H9 (cell line): ENCODE measurements at places on chromosomes 5 and 9.
A peak's percentile ranks its signal among the peaks of the same experiment; 100 is the strongest.

- no peak for DNase-seq
Observed at GRCh38 chr5:53239301-53239990, 129.9 kb upstream of the MOCS2 start.

- no peak for DNase-seq
Observed at GRCh38 chr5:61245486-61245885, 83.2 kb upstream of the SMIM15 start.

GRCh38 chr9:97740848-97741821, 44.0 kb upstream of the XPA start:
- peak; percentile 92 for DNase-seq

DNA sequence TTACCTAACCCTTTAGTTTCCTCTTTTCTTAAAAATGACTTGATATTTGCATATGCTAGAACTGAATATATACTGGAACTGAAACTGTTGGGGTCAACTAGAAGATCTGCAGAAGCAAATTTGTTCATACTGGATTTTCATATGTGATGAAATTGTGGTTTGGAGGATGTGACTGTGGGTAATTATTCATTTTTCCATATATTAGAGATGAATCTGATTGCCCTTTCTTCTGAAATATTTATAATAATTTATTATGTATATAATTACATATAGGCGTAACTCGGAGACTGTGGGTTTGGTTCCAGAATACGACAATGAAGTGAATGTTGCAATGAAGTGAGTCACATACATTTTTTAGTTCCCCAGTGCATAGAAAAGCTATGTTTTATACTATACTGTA, 149.1 kb downstream of the ATP10B start:
- DNase-seq: no peak

DNA sequence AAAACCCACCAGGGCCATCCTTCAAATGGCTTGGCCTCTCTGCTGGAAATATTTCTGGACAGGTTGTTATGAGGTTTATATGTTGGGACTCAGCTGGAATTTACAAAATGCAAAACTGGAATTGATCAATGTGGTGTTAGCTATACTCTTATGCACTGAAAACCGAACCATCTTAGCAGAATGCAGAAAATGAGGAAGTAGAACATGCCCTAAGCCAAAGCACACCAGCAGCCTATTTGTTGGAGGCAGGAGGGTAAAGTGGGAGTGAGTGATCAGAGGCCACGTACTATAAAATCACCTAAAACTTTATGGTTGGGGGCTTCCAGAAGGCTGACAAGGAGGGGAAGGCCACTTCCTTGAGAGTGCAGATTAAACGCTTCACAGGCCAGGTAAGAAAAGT, 63.6 kb upstream of the C5orf63 start:
- DNase-seq: no peak

DNA sequence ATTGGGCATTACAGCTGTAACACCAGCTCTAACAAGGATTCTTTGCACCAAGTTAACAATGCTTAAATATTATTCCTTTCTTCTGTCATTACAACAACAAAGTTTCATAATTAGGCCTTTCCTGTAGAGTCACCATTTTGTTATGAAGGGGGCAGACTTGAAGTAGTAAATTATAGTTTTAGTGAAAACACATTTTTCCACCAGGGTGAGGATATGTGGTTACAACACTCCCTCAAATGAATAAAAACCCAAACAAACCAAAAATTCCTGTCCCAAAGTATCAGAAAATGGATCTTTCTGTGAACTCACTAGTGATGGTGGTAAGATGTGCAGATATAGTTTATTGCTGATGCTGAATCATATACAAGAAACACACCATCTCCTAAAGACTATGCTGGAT, 250.5 kb upstream of the TUT7 start:
- no peak for DNase-seq

DNA sequence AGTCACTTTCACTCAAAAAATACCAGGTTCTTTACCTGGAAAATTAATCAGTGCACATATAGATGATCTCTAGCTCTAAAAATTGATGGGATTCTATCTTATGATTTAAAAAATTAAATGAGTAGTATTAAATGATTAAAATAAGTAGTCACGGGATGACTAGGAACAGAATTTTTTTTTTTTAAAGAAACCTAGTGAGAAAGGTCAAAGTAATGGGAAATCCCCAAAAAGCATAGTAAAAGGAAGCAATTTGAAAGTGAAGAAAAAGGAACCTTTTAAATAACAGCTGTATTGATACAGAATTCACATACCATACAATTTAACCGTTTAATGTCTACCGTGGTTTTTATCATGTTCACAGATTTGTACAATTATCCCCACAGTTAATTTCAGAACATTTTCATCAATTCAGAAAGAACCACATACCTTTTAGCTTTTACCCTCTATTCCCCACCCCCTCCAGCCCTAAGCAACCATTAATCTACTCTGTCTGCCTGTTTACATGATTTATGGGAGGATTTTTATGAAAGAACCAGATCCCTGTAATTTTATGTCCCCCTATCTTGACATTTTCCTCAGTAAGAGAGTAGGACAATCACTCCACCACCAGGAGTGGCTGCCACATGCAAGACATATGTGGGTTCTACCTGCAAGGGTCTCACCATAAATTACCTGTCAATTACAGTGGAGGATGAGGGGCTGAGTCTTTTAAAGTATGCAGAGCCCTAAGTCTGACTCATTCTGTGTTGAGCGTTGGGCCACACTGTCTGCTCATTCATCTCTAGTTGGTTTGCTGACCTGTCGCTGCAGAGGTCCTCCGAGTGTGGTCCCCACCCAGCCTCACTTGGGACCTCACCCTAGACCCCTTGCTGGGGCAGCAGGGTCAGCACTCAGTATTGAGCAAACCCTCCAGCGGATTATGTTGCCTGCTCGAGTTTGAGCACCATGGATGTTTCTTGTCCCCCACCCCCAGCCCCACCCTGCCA, 16.0 kb downstream of the ANKRD33B start:
- DNase-seq: no peak

DNA sequence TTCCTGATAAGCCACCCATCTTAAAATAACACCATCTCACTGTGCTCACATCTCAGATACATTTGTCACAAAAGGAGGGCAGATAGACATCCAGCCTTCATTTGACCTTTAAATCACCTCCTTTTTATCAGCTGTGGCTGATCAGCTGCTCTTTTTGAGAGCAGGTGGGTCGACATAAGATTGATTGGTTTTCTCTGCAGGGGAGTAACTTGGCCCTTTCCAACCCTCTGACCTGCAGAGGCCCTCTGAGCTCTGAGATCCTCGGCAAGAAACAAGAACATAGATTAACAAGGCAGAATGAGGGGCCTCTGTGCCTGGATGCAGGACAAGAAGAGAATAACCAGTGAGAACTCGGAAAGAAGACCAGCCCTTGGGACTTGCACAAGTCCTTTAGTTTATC, 33.5 kb upstream of the GLRA1 start:
- no peak for DNase-seq

DNA sequence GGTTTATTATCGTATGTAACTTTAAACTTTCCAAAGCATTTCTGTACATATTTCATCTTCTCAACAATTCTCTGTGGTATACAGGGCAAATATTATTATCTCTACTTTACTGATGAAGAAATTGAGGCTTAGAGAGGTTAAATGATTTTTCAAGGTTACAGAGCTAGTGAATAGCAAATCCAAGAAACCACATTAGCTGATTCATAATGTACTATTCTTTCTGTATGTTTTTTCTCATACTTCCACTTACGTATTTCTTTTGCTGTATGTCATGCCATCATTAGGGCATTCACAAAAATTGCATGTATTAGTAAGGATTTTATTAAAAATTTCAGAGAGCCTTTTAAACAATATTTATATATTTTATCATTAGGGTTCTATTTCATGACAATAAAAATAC, 372.4 kb upstream of the DMAC1 start:
- no peak for DNase-seq

- no peak for DNase-seq
Observed at GRCh38 chr5:73318308-73318719, 130.3 kb downstream of the FOXD1 start.

- DNase-seq: no peak
Observed at GRCh38 chr9:715743-716400, 125.6 kb upstream of the DMRT1 start.

- no peak for DNase-seq
Observed at GRCh38 chr5:121158451-121158850, 693.2 kb upstream of the FTMT start.

DNA sequence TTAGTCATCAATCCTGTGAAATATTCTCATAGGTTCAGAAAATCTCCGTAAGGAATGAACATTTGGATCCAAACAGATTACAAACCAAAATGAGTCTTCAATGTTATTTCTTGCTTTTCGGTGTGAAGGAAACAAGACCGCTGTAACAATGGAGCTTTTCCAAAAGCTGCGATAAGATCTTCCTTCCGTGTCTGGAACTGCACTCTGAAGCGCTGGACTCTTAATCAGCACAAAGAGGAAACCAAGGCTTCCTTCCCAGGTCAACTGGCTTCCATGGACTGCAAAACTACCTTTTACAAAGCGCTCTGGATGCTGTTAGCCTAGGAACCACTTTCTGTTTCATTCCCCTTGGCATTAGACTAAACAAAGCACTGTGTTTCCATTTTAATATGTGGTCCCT, 137.9 kb upstream of the BASP1 start:
- DNase-seq: no peak

GRCh38 chr9:137490532-137491186, 31.5 kb upstream of the NSMF start:
- no peak for DNase-seq

DNA sequence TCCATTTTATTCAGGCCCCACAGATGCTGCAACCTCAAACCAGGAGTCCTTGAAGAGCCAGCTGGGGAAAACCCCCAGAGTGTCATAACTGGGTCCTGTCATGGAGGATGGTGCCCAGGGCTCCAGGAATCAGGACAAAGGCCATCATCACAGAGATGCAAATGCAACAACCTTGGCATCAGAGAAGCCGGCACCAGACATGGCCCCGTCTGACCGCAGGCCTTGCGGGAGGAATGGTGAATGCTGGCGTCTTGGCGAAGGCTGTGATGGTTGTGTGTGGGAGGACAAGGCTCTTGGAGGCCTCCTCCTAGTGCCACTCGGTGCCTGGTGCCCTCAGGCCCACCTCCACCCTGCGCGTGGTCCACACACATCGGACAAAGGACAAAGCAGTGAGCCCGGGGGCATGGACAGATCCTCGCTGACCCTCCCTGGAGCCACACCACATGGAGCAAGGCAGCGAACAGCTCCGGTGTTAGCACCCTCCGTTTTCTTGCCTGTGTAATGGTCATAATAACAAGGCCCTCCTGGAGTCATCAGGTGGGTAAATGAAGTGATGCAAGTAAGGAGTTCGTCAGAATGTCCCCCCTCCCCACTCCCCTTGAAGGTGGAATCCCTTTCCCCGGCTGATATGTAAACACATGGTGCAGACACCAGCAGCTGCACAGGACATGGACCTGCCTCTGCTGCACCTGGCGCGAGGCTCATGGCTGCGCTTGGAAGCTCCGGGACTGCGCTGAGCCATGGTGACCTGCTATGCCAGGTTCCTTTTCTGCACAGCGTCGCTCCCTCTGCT, 380.7 kb downstream of the IRX2 start:
- DNase-seq: no peak

DNA sequence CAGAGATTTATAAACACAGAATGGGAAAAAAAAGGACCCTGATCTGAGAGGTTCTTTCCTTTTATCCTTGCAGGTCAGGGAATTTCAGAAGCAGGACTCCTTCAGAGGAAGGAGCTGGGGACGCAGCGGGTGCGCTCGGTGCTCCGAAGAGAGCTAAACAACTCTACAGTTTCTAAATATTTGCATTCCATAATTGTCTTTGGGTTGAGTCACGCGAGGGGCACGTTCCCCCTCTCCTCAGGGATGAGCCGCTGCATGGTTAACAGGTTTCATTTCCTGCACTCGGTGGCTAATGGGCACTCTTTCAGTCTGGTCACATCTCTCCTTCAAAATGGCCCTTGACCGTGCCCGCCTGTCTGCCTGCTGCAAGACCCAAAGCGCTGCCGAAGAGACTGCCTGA, 165.0 kb upstream of the HMHB1 start:
- DNase-seq: no peak

GRCh38 chr5:102278231-102278630, 17.9 kb downstream of the SLCO4C1 start:
- DNase-seq: no peak

- no peak for DNase-seq
Observed at GRCh38 chr5:80010754-80011392, 19.8 kb upstream of the MTX3 start.

DNA sequence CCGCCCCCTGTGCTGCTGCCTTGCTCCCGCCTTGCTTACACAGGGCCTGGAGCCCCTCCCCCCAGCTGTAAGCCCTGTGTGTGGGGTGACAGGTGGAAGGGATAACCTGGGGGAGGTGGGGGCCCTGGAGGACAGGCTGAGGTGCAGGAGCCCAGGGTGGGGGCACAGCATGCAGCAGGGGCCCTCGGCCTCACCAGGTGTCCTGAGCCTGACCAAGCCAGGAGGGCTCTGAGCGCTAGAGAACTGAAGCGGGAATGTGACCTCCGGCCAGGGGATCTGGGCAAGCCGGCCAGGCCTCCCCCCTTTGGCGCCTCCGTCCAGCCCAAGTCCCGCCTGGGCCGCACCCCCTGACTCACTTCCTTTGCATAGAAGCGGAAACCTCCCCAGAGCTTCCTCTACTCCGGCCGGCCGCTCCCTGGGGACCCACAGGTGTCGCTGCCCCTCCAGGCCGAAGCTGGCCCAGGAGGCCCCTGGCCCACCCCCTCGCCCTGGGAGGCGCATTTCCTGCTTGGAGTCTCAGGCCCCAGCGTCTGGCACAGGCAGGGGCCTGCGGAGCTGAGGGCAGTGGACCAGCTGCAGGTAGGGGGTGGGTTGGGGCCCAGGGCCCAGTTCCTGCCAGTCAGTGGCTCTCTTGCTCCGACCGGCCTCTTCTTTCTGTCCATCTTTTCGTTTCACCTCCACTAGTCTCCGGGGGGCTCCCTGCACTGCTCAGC, at the start of gene TOR4A:
TOR4A (plus strand) TSS at position 398 of the 713 bp plus-strand sequence. CDS start 964 bp downstream, outside the sequence.
- peak; percentile 92 for DNase-seq

DNA sequence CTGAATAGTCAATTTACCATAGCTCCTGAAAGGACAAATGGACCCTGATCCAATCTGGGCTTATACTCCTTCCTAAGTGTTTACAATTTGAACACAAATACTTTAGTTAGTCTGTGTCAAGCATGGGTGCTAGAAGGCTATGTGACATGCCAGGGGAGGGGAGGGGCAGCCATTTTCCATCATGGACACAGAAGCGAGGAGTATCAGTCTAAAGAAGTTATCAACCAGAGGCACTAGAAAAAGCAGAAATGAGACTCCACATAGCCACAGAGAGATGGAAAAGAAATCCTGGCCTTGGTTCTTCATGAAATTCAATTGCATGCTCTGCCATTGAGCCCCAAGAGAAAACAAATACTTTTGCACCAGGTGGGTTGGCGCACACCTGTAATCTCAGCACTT, 61.8 kb downstream of the NR6A1 start:
- DNase-seq: no peak

GRCh38 chr9:89790542-89791109, 185.8 kb downstream of the GADD45G start:
- no peak for DNase-seq

GRCh38 chr5:186091-187041, 4.9 kb upstream of the LRRC14B start:
- no peak for DNase-seq

DNA sequence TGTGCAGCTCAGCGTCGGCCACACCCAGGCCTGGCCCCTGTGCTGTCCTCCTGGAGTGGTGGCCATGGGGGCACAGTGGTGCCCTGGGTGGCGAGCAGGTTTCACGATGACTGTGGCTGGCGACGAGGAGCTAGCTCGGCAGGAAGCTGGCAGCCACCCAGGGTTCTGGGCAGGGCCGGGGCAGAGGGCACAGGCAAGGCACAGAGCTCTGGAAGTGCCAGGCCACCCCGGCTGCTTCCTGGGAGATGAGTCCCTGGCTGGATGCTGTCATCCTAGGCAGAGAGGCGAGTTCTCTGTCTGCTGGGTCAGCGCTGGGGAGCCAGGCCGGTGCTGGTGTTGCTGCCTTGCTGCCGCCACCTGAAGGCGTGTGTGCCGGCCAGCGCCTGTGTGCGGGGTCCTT, 51.7 kb downstream of the RXRA start:
- DNase-seq: no peak
